Placental epithelial cell (primary cell): ENCODE measurements at places on chromosomes 11 and 22. TPM values are rescaled to one million over a fixed set of nuclear protein-coding genes. Genes with fewer than 3 reads are reported as not detected.

ZNHIT2 gene
- 12.6 and 14.5 TPM in 2 replicates for total RNA-seq

MMP10 gene
- total RNA-seq = 0.39 and 2.6 TPM in 2 replicates

GUCY1A2 gene
- 11.4 and 13.3 TPM in 2 replicates for total RNA-seq

MAJIN gene
- total RNA-seq = not detected in 2 replicates
